ENCODE measurements at places on chromosomes 16 and 17.
A peak's percentile ranks its signal among the peaks of the same experiment; 100 is the strongest.

DNA sequence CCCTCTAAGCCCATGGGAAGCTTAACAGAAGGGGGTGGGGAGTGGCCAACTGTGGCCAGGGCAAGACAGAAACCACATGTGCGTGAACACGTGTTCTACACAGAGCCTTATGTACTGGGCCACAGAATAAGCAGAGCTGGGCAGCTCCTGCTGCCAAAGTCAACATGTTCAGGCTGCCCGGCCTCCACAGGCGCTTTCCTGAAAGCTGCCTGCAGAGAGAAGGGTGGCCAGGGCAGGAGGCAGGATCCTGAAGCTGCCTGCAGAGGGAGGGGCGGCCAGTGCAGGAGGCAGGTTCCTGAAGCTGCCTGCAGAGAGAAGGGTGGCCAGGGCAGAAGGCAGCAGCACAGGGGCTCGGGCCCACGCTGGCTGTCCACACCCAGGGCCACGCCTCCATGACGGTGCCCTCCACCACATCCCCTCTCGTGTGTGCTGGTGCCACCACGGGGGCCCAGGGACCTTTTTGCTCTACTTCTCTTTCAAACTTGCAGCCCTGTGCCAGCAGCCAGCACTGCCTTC lies 79.5 kb downstream of the ANKRD11 start:
- H3K36me3 ChIP-seq = no peaks in the 10 kb centered on the region
- no peak overlapping the region for H3K27ac ChIP-seq
- DNase-seq = no peak
- no peak overlapping the region for H3K4me3 ChIP-seq
- no peaks in the 10 kb centered on the region for H3K27me3 ChIP-seq

GRCh38 chr17:36722121-36722902 lies 120.9 kb downstream of the MRM1 start:
- DNase-seq = no peak
- no peak overlapping the region for H3K27ac ChIP-seq
- H3K36me3 ChIP-seq = no peaks in the 10 kb centered on the region
- peaks cover 58% of the 10 kb centered on the region for H3K27me3 ChIP-seq

DNA sequence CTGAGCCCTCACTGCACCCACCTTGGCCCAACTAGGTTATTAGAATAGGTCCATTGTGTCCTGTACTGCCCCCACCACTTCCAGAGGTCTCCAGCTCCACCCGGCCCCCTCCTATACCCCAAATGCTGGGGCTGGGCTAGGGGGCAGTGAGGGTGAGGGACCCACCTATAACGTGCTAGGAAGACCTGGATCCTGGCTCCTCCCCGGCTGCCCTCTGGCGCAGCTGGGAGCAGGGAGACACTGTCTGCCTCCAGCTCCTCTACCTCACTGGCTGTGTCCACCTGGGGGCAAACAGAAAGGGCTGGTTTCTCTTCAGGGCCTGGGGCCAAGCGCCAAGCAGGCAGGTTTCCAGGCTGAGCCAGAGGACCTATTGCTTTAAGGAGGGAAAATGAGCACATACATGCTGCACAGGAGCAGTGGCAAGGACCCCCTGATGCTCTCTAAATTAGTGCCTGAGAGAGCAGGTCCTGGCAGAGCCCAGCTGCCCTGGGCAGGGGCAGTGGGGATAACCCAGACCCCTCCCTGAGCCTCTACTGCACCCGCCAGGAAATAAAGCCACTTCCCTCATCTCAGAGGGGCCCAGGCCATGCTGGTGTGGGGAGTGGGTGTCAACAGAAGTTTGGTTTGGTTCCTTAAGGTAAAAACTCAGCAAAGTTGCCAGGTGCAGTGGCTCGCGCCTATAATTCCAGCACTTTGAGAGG lies 12.2 kb downstream of the TSPOAP1 start:
- H3K4me1 ChIP-seq = no peaks in the 10 kb centered on the region
- no peak overlapping the region for H3K4me3 ChIP-seq
- H3K27ac ChIP-seq = no peak overlapping the region
- H3K36me3 ChIP-seq = no peaks in the 10 kb centered on the region
- no peak for DNase-seq
- H3K27me3 ChIP-seq = no peaks in the 10 kb centered on the region

DNA sequence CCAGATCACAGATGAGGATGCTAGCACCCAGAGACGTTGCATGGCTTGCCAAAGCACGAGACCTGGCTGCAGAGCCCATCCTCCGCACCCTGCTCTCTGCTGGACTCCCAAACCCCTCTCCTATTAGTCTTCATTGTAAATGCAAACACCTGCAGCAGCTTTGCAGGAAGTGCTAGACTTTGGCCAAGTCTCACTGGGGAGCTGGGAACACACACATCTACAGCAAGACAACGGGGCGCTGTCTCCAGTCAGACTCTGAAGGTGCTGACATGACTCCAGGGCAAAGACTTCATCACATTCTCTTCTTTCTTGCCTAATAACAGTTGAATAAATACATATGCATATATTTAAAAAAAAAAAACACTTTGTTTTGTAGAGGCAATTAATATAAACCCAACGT lies 43.8 kb downstream of the CYTH1 start:
- DNase-seq = peak; percentile 5
- H3K27ac ChIP-seq = no peak overlapping the region
- no peaks in the 10 kb centered on the region for H3K27me3 ChIP-seq
- no peaks in the 10 kb centered on the region for H3K36me3 ChIP-seq

DNA sequence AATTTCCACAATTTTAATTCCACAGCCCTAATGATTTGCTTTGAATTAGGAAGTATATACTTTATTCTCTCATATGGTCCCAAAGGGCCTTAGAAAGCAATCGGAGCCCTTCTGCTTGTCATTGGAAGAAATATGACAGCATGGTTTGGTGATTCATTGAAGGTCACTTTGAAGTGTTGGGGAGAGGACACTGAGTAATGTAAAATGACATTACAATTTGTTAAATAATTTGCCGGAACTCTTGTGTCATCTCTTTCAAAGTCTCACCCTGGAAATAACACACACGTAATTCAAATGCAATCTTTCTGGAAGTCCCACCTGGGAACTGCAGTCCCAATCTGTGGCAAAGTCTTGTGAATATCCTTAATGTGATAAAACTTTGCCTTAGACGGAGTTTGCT lies 59.8 kb downstream of the BMERB1 start:
- H3K4me3 ChIP-seq = no peak overlapping the region
- no peaks in the 10 kb centered on the region for H3K36me3 ChIP-seq

DNA sequence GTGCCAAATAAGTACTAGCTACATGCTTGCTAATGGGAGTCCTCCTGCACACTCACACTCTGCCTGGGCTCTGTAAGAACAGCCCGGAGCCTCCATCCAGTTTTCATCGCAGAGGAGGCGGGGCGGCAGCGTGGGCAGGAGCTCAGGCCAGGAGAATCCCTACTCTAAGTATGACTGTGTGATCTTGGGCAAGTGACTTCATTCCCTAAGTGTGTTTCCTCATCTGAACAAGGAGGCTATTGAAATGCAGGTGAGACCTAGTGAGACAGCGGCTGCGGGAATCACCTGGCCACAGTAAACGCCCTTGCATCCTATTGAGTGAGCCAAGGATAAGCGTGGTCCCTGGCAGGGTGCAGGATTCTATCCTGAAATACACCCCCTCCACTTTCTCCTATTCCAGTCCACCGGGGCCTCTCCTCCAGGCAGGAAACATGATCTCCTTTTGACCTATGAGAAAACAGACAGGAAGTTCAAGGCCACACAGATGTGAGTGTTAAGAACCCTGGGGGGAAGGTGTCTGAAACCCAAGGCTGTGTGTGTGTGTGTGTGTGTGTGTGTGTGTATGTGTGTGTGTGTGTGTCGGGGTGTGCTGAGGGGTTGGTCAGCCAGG lies 5.2 kb upstream of the RAI1 start:
- no peak overlapping the region for H3K4me3 ChIP-seq
- H3K27me3 ChIP-seq = no peaks in the 10 kb centered on the region
- no peak overlapping the region for H3K27ac ChIP-seq
- DNase-seq = peak; percentile 83
- H3K36me3 ChIP-seq = no peaks in the 10 kb centered on the region

DNA sequence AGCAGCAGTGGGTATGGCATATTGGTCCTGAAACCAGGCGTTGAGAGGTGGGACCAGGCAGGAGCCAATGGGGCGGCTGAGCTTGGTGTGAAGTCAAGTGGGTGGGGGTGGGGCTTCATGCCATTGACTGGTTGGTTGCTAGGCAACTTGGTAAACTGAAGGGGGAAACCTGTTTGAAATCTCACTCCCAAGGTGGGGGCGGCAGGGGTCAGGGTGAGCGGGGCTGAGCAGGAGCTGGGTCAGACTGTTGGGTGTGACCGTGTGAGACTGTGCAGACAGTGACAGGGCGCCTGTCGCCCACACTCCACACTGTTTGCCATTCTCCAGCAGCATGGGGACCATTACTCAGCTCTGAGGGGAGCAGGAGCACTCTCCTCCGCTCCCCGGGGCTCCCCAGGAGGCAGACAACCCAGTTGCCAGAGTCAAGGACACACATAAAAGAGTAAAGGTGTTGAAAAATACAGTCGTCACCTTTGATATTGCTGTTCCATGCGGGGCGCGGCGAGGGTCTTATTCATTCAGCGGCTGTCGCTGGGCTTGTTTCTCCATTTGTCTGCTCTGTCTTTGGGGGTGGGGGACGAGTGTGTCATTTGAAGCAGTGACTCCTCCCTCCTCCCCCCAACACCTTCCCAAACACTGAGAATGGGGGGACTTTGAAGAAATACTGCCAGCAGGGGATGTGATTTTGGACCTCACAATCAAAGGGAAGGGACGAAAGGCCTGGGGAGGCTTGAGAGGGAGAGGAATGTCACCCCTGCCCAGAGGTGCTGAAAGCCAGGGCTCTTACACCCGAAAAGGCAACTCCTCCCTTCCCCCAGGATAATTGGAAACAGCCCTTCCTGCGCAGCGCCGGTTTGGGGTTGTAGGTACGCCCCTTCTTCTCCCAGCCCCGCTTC lies 1.2 kb upstream of the EFNB3 start:
- no peak overlapping the region for H3K27ac ChIP-seq
- H3K36me3 ChIP-seq = no peaks in the 10 kb centered on the region
- H3K4me1 ChIP-seq = no peaks in the 10 kb centered on the region
- no peak for DNase-seq
- peaks cover 47% of the 10 kb centered on the region for H3K27me3 ChIP-seq
- no peak overlapping the region for H3K4me3 ChIP-seq

- no peak within 1 kb of the TSS for H3K4me3 ChIP-seq
- no peak within 1 kb of the TSS for H3K27ac ChIP-seq
- H3K36me3 ChIP-seq = no peaks in the 10 kb centered on the region
- no peak for DNase-seq
- no peaks in the 10 kb centered on the region for H3K4me1 ChIP-seq
Observed at GRCh38 chr16:67943619-67944504, at the start of gene LCAT. LCAT (minus strand) TSS chr16:67944120; CDS start chr16:67944101, 19 bp downstream.
